Right atrium auricular region (tissue), 2 donors: ENCODE measurements at places on chromosomes 12 and 14. TPM values are rescaled to one million over a fixed set of nuclear protein-coding genes. Genes with fewer than 3 reads are reported as not detected.

PROX2 gene
- total RNA-seq = not detected

- DNase-seq = no peak
Observed at GRCh38 chr14:61526405-61527312, 168.7 kb upstream of the HIF1A start.

GRCh38 chr14:98109326-98109725 lies 1162.7 kb downstream of the BCL11B start:
- DNase-seq = no peak

DNA sequence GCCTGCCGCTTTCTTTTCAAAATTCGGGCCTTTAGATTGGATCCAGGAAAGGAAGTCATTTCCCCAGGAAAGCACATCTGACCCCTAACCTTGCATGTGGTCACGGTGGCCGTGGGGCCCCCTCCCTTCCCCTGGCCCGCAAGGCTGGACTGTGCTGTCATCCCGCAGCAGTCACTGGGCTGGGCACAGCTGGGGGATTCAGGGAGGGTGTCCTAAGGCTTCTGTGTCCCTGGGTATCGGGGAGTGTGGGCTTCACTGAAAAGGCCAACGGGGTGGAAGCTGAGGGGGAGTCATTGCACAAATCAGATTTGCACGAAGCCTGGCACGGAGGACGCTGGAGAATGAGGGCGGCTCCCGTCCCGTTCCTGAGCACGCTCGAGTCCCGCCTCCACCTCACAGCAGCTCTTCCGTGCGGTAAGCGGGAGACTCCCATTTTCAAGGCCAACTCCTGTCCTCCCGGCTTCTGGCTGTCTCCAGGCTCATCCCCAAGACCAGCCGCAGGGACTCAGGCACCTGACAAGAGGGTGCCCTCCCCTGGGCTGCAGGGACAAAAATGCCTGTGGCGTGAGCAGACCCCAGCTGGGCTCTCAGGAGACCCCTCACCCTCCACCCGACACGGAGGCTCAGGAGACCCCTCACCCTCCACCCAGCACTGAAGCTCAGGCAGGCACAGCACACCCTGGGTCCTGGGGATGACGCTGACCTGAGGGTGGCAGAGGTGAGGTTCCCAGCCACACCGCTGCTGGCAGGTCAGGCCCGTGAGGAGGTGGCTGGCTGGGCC lies 9.6 kb downstream of the XRCC3 start:
- no peak for DNase-seq

SERPINA9 gene
- total RNA-seq = not detected

TSPAN31 gene
- total RNA-seq = 50.3 TPM

DNA sequence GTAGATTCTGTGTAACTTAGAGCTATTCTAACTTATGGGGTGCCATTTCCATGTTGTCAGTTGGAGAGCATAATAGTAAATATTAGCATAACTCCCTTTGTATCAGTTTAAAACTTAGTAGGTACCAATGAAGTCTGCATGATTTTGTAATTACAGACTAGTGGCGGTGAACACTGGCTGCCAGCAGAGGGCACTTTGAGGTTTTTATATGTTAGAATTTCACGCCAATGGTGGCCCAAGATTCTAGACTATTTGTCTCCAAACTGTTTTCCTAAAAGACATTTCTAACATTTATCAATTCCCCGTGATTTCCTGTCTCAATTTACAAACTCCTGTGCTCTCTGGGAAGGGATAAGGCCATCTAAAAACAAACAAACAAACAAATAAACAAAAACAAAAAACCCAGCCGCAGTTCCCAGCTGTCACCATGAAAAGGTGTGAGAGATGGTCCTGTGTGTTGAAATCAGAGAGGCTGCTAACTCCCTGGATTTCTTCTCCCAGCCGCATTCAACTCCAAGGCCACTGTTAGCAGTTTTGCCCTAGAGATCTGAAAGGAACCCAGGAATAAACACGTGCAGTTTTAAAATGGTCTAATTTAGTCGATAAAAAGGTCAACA lies 57.6 kb downstream of the BRMS1L start:
- no peak for DNase-seq

GRCh38 chr14:58832095-58832521 lies 194.3 kb downstream of the DACT1 start:
- DNase-seq = no peak

GRCh38 chr14:36450550-36450949 lies 69.5 kb downstream of the NKX2-1 start:
- no peak for DNase-seq

MYBPC1 gene
- total RNA-seq = 2.1 TPM

DNA sequence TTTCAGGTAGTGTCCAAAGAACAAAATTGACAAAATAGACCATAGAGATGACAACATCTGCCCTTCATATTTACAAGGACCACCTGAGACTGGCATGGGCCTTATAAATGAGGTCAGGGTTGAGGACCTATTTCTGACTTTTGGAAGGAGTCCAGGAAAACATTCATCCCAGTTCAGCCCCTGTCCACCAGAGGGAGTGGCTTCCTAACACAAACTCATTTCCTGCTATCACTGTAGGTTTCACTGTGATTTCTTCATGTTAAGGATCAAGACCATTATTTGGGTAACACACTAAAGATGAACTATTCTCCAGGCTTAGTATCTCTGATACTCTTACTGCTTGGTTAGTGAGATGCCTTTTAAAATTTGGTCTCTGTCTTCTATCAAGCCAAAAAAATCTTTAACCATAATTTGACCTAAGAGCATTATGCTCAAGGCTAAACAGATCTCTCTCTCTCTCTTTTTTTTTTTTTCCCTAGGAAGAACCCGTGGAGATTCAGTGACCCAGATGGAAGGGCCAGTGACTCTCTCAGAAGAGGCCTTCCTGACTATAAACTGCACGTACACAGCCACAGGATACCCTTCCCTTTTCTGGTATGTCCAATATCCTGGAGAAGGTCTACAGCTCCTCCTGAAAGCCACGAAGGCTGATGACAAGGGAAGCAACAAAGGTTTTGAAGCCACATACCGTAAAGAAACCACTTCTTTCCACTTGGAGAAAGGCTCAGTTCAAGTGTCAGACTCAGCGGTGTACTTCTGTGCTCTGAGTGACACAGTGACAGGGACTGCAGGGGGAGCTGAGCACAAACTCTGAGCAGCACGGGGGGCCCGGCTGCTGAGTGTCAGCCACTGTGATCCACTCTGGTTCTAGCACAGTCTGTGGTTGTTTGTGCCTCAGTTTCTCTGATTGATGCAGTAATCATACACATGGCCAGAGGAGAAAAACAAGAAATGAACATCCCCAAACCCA lies 267.6 kb upstream of the OR4E1 start:
- no peak for DNase-seq

DNA sequence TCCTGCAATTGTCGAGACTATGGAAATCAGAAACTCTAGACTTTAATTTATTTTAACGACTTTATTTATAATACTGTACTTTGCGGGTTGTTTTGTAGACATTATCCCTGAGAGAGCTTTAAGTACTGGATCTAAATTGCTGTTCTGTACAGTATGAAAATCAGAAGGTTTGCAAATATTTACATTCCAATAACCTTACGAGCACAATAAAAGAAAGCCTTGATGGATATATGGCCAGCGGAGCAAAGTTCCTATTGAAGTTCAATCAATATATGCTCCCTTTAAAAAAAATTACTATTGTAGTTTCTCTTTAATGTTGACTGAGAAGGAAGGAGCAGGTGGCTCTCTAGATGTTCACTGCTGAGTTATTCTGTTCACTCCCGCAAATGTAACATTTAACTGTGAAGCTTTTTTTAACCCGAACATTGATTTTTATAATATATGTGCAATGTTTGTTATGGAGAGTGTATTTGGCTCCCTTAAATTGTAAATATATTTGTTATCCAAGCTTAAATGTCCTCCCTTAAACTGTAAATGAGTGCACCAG lies 235.3 kb downstream of the PLCZ1 start:
- DNase-seq = no peak

P2RX7 gene
- 1.3 TPM for total RNA-seq
